ENCODE measurements at places on chromosomes 6 and 20.

- DNase-seq = no peak
Measured at GRCh38 chr6:54899442-54899841, 52.9 kb downstream of the FAM83B start.

DNA sequence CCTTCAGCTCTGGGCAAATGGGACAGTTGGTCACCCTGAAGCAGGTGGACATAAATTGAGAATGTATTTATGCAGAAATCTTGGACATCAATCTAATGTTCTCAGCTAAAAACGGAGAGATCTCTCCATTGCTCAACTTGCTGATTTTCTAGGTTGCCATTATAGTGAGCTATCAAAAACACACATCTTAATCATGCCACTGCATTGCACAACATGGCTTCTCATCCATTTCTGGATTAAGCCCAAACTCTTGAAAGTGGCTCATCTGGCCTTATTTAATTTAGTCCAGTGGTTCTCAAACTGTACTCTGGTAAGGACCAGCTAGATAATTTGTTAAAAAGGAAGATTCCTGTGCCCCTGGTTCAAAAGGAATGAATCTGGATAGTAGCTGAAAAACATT, 324.9 kb upstream of the CITED2 start:
- DNase-seq = no peak

DNA sequence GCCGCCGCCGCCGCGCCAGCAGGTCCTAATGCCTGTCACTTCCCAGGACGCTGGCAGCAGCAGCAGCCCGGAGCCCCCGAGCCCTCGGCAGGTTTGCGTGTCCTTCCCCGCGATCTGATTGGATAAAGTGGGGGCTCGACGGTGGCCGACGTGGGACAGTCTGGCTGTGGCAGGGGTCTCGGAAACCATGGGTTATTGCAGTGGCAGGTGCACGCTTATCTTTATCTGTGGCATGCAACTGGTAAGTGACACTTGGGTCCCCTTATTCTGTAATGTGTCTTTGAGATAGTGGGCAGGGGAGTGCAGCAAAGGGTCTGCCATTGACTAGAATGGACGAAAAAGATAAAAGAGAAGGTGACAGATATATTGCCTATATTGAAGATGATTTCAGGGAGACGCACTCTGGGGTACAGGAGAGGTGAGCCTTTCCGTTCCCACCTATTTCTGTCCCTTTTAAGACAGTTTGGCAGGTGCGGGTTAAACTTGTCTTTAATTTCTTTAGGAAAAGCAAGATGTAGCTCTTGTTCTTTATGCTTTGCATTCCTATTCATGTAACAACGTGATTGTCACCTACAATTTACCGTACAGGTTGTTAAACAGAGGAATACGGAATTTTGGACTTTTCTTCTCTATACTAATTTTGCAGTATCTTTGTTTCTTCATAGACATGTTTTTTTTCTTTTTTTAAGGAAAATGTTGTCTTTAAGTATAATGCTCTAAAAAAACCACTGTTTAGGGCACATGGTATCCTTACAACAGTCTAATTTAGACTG, 535 bp downstream of the NKAIN2 start:
- no peak for DNase-seq

DNA sequence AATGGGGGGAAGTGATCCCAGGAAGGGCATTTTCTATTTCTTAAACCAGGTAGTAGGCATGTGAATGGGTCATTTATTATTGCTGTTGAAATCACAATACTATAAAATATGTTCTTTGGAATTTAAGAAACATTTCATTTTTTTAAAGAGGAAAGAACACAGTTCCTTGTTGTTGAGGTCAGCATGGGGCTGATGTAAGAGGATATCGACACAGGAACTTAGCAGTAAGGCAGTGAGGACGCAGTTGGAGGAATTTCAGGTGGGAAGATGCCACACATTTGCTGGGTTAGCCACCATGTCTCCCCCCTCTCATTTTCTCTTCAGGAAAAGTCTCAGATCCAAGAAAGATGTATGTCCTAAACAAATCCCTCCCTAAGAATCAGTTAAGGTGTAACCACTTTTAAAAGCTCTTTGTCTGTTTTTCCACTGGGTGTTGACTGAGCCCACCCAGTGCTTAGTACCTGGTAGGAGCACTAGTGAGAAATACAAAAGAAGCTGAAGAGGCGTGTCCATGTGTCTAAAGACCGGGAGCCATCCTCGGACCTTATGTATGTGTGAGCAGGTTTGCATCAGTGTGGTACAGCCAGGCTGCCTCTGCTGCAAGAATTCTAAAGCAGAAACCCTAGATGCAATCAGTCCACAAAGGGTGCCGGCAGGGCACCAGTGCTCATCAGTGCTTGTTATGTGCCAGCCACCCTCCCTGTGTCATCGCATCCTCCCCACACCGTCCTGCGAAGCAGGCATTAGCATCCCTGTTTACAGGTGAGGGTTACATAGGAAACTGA, 98.9 kb downstream of the TCP11 start:
- no peak for DNase-seq

GRCh38 chr6:81750200-81750599, 2.3 kb downstream of the TENT5A start:
- DNase-seq = no peak

DNA sequence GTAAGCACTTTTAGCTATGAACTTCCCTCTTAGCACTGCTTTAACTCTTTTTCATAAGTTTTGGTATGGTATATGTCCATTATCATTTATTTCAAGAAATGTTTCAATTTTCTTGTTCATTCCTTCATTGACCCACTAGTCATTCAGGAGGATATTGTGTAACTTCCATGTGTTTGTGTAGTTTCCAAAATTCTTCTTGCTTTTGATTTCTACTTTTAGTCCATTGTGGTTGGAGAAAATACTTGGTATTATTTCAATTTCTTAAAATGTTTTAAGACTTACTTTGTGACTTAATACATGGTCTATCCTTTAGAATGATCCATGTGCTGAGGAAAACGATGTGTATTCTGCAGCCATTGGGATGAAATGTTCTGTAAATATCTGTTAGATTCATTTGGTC, 176.5 kb downstream of the CENPW start:
- DNase-seq = no peak
